ENCODE measurements at places on chromosomes 11 and 22. TPM values are rescaled to one million over a fixed set of nuclear protein-coding genes. Genes with fewer than 3 reads are reported as not detected.

GRCh38 chr22:48536541-48537342 lies 1290.9 kb downstream of the BRD1 start:
- no peak for DNase-seq

GRCh38 chr11:64086258-64087123 lies 50.8 kb downstream of the FLRT1 start:
- DNase-seq: no peak

GRCh38 chr11:60925868-60926267 lies 1.6 kb downstream of the TMEM132A start:
- no peak for DNase-seq

GRCh38 chr11:116595305-116595880 lies 177.4 kb downstream of the BUD13 start:
- DNase-seq: no peak

Gene TIMP3
- 69.8 TPM for total RNA-seq

- DNase-seq: peak; percentile 5
Measured at GRCh38 chr11:22624742-22625447, 728 bp downstream of the FANCF start.

Gene NXF1
- total RNA-seq: 63.2 TPM

GRCh38 chr22:28043266-28043665 lies 124.2 kb upstream of the PITPNB start:
- DNase-seq: no peak

DNA sequence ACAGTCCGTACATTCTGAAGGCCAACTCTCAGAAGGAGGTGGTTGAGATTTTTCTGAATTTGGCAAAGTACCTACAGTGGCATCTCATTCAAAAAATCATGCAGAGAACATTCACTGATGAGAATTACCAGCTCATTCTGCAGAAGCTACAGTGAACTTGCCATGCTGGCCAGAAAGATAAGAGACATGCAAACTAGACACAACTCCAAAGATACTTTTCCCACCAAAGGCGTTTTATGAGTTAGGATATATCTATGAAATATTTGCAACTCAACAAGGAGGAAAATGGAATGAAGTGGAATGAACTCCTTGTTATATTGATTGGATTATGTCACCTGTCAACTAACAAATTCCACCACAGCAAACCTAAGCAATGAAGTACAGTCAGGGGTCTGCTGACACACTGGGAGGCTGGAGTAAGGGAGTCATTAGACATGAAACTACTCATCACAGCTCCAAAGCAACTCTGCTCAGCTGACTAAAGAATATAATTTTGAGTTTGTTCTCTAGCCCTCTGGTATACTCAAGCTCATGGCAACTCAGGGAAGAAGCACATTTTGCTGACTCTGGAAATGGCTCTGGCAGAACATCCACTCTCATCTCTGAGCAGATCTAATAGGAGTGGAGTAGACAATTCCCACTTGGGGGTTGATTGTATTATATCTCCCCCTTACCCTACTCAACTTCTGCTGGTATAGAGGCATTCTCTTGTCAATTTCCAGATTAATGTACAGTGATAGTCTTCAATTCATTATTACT lies 22.9 kb downstream of the MAML2 start:
- DNase-seq: no peak

- no peak for DNase-seq
Measured at GRCh38 chr11:44224867-44225501, 85.0 kb downstream of the ALX4 start.

- DNase-seq: no peak
Measured at GRCh38 chr11:112658431-112658878, 302.8 kb upstream of the NCAM1 start.

DNA sequence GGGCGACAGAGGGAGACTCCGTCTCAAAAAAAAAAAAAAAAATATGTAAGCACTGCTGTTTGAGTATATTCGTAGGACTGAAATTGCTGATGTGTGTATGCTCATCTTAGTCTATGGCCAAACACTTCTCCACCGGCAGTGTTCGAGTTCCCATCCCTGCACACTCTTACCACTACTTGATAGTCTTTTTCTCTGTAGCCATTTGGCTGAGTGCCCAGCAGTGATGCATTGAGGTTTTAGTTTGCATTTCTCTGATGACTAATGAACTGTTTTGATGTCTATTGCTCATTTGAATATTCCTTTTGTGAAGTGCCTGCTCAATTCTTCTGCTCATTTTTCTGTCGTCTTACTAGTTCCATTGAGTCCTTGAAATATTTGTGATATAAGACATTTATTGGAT lies 1.9 kb downstream of the TIRAP start:
- DNase-seq: peak; percentile 85

Gene NLRP14
- not detected for total RNA-seq

DNA sequence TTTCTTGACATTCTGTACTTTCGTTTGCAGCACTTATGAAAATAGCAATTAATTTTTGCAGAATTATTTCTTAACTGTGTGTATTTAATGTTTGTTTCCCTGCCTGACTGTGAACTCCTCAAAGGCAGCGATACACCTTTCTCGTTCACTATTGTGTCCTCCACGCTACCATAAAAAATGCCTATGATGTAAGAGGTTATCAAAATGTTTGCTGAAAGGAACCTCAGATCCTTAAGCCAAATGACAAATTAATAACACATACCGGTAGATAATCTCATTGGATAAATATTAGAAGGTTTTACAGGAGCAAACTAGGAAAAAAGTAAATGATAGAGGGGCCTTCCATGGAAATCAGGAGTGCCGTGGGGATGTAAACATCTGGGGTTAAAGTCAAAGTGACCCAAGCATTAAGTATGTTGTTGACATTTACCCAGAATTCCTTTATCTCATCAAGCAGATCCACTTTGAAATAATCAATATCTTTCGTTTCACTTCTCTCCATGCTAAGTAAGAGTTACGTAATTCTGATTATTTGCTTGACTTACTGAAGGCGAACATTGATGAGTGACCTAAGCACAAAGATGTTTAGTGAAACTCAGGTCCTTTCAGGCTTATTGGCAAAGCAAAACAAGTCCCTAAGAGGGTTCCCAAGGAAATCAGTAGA lies 2.6 kb upstream of the OOSP3 start:
- no peak for DNase-seq

Gene ZPR1
- 50.9 TPM for total RNA-seq

GRCh38 chr22:49934160-49934890 lies 15.9 kb downstream of the CRELD2 start:
- no peak for DNase-seq

- no peak for DNase-seq
Measured at GRCh38 chr11:47553406-47553743, 443 bp upstream of the CELF1 start.

Gene KCNJ1
- not detected for total RNA-seq

Gene NRXN2
- not detected for total RNA-seq

DNA sequence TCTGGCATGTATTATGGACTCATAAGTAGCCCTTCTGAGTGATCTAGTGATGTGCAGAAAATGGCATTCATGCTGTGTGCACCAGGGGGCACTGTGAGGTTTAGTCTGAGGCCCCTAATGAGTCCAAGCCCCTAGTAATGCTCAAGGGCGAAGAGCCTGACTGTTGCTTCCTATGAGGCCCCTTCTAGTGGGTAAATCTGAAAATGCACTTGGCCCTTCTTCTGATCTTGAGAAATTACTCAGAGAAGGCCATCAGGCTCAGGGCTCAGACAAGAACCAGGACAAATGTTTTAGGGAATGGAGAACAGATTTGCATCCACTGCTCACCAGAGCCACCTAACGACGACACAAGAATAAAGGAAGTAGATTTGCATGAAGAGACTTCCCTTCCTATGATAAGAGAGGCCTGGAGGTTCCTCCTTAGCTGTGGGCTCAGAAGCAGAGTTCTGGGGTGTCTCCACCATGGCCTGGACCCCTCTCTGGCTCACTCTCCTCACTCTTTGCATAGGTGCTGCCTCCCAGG lies 75.8 kb downstream of the GGTLC2 start:
- peak; percentile 25 for DNase-seq
